ENCODE measurements at places on chromosomes 1 and 21. TPM values are rescaled to one million over a fixed set of nuclear protein-coding genes. Genes with fewer than 3 reads are reported as not detected.

- DNase-seq = no peak
- peaks cover 4% of the 10 kb centered on the region for H3K27me3 ChIP-seq
- no peak overlapping the region for H3K4me3 ChIP-seq
- H3K27ac ChIP-seq = no peak overlapping the region
Observed at GRCh38 chr21:41135746-41136145, 32.2 kb upstream of the BACE2 start.

- H3K27ac ChIP-seq = no peak overlapping the region
- peaks cover 25% of the 10 kb centered on the region for H3K27me3 ChIP-seq
- peaks cover 4% of the 10 kb centered on the region for H3K36me3 ChIP-seq
Observed at GRCh38 chr1:53431805-53432565, 27.2 kb upstream of the DMRTB1 start.

- H3K27ac ChIP-seq = no peak overlapping the region
- no peak for DNase-seq
- H3K4me1 ChIP-seq = no peaks in the 10 kb centered on the region
Observed at GRCh38 chr21:32015461-32016139, 142.8 kb downstream of the HUNK start.

DNA sequence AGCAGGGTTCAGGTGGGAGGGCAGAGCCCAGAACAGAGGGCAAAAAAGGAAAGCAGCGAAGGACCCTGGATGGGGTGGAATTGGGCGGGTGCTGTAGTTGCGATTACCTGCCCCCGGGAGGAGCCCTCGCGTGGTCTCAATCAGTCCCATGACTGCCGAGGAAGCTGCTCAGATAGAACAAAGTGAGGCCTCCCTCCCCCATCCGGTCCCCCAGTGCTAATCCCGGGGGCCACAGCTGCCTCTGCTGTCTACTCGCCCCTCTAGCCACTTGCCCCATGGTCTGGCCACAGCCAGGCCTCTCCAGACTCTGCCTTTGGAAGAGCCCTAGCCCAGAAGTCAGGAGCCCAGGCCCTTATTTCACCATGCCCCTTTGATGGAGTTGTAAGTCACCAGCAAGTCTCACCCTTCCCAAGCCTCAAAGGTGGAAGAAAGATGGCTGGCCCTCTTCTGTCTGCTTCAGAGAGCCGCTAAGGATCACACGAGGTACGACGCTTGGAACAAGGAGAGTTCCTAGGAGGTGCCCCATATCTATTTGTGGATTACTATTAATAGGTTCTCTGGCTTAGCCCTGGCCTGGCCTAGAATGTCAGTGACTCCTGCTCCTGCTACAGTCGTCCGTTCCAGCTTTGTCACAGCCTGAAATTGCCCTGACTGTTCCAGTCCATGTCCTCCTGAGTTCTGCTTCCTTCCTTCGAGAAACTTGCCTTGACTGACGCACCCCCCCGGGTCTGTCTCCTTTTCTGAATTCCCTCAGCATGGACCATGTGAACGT, 16.4 kb downstream of the ECHDC2 start:
- H3K27me3 ChIP-seq = no peaks in the 10 kb centered on the region
- no peak for DNase-seq
- H3K27ac ChIP-seq = no peak overlapping the region
- no peaks in the 10 kb centered on the region for H3K36me3 ChIP-seq
- H3K4me1 ChIP-seq = no peaks in the 10 kb centered on the region
- H3K4me3 ChIP-seq = no peak overlapping the region

DNA sequence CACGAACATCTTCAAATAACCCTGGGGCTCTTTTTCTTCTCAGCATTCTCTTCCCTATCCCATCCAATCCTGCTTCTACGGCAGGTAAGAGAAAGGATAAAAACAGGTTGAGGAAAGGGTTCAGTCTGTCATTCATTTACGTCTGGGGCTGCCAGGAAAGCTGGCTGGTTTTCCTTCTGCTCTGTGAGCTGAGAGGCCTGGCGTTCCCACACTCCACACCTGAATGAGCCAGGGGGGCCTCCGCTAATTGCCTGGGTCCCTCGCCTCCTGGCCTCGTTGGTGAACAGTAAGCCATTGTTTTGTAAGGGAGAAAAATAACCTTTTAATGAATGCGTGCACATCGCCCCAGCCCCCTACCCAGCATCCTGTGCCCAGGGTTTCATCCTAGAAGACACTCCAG, 70.8 kb upstream of the SIM2 start:
- H3K4me3 ChIP-seq = no peak overlapping the region
- H3K36me3 ChIP-seq = no peaks in the 10 kb centered on the region
- peaks cover 3% of the 10 kb centered on the region for H3K27me3 ChIP-seq
- H3K4me1 ChIP-seq = no peaks in the 10 kb centered on the region

DNA sequence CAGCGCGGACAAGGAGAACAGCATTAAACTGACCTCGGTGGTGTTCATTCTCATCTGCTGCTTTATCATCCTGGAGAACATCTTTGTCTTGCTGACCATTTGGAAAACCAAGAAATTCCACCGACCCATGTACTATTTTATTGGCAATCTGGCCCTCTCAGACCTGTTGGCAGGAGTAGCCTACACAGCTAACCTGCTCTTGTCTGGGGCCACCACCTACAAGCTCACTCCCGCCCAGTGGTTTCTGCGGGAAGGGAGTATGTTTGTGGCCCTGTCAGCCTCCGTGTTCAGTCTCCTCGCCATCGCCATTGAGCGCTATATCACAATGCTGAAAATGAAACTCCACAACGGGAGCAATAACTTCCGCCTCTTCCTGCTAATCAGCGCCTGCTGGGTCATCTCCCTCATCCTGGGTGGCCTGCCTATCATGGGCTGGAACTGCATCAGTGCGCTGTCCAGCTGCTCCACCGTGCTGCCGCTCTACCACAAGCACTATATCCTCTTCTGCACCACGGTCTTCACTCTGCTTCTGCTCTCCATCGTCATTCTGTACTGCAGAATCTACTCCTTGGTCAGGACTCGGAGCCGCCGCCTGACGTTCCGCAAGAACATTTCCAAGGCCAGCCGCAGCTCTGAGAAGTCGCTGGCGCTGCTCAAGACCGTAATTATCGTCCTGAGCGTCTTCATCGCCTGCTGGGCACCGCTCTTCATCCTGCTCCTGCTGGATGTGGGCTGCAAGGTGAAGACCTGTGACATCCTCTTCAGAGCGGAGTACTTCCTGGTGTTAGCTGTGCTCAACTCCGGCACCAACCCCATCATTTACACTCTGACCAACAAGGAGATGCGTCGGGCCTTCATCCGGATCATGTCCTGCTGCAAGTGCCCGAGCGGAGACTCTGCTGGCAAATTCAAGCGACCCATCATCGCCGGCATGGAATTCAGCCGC, 2.5 kb downstream of the S1PR1 start:
- no peak overlapping the region for H3K27ac ChIP-seq
- peaks cover 14% of the 10 kb centered on the region for H3K27me3 ChIP-seq
- no peak for DNase-seq
- peaks cover 35% of the 10 kb centered on the region for H3K4me1 ChIP-seq
- no peaks in the 10 kb centered on the region for H3K36me3 ChIP-seq

DNA sequence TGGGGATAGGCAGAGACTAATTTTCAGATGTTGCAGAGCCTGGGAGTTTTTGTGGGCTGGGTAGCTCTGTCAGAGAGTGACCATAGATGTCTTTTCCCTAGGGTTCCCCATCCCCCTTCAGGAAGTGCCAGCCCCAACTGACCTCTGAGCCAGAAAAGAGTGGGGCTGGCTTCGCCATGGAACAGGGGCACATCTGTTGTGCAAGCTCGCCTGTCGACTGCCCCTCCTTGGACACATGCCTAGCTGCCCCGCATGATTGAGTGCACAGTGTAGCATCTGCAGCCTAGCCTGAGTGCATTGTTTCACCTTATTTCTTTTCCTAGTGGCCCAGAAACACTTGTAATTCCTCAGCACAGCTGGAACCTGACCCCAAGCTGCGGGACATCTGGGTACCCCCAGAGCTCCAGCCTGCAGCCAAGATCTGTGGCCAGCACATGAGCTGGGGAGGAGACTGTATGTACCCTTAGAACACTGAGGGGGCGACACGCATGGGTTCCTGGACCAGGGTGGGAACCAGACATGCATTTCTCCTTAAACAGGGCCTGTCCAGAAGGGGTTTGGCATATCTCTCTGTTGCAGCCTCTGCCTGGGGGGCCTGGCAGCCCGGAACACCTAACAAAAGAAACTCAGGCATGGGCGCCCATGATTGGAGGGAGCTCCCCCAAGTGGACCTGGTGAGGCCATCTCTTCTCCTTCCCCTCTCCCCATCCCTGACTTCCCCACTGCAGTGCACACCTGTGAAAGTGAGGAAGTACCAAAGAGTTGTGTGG, 55.2 kb downstream of the SYT14 start:
- peaks cover 40% of the 10 kb centered on the region for H3K27me3 ChIP-seq
- H3K4me1 ChIP-seq = no peaks in the 10 kb centered on the region
- H3K27ac ChIP-seq = no peak overlapping the region
- H3K4me3 ChIP-seq = no peak overlapping the region

- no peaks in the 10 kb centered on the region for H3K36me3 ChIP-seq
- no peak overlapping the region for H3K4me3 ChIP-seq
- H3K27ac ChIP-seq = peak overlapping the region; percentile 74
- peaks cover 5% of the 10 kb centered on the region for H3K27me3 ChIP-seq
- DNase-seq = no peak
- peaks cover 8% of the 10 kb centered on the region for H3K4me1 ChIP-seq
Observed at GRCh38 chr1:207393610-207394009, 60.5 kb upstream of the CR2 start.

The GPR3 gene
- total RNA-seq = 0.56 TPM

The ITGB2 gene
- 1.4 TPM for total RNA-seq

The SLC25A34 gene
- 0.90 TPM for total RNA-seq

The FOXD2 gene
- 1.0 TPM for total RNA-seq
